ENCODE measurements at places on chromosomes 16 and 17.

DNA sequence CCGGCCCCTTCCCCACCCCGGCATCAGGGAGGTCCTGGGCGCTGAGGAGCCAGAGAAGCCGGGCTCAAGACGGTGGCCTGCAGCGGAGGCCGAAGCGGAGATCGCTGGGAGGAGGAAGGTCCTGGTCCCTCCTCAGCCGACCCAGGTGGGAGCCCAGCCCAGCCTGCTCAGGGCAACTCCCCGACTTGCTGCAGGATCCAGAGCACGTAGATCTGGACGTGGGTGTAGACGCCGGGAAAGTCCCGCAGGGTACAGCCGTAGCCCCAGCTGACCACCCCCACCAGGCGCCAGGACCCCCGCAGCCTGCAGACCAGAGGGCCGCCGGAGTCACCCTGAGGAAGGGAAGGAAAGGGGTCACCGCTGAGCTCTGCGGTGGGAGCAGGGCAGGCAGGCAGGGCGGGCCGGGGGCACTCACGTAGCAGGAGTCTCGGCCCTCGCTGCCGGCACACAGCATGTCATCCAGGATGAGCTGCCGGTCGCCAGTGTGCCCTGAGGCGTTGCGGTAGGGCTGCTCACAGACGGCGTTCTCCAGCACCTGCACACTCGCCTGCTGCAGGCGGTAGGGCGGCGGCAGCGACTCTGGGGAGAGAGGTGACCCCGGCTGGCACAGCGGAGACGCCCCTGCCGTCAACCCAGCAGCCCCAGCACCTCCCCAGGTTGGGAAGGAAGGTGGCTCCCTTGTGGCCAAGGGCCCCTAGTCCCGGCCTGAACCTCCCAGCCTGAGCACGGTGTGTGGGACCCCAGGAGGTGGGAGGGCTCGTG lies 5.4 kb downstream of the TPSD1 start:
- no peak for DNase-seq

DNA sequence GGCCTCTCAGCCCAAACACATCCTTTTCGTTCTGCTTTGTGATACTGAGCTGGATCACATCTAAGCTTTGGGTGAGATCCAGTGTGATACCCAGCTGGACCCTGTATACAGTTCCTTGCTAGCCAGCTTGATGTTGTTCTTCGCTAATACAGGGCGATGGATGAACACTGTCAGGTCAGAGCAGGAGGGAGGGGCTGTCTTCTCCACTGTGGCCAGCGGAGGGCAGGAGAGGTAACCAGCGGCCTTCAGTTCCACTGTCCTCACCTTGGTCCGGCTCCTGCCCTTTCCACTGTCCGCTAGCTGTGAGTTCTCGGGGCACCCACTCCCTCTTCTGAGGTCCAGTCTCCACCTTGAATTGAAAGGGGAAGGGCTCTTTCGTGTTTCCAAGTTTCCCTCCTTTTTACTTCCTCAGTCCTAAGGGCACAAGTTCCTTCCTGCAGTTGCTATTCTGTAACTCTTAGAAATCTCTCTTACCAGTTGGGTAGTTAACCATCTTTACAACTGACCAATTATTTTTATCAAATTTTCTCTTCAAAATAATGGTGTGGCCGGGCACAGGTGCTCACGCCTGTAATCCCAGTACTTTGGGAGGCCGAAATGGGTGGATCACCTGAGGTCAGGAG lies 3.0 kb upstream of the ZNF213 start:
- DNase-seq: no peak

DNA sequence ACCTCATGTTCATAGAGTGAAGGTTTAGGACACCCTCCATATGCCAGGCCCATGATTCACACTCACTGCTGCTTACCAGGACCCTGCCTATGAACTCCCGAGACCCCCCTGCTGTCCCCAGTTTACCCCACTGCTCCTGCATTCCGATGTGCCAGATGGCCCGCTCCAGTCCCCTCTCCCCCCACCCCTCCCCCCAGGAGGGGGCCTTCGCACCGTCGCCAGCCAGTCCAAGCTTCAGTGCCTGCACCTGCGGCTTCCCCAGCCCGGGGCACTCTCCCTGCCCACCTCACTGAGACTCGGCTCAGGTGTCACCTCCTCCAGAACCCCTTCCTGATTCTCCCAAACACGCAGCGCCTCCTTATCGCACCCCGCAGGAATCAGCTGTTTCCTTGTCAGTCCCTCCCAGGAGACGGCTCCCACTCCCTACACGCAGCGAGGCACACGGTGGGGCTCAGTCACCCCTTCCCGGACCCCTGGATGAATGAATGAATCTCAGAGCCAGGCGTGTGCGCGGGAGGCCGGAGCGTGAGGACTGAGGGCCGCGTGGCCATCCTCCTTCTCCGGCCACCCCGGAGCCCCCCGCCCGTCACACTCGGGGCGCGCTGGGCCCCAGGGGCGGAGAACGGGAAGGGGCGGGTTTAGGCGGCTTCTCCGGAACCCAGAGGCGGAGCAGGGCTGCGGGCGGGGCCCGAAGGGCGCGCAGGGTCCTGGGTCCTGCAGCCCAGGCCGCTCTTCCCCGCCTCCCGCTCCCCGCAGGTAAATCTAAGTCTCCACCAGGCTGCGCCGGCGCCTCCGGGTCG lies 1.6 kb downstream of the MYO1C start:
- peak; percentile 82 for DNase-seq

GRCh38 chr16:2822158-2822495 lies 5.1 kb downstream of the PRSS21 start:
- peak; percentile 21 for DNase-seq

DNA sequence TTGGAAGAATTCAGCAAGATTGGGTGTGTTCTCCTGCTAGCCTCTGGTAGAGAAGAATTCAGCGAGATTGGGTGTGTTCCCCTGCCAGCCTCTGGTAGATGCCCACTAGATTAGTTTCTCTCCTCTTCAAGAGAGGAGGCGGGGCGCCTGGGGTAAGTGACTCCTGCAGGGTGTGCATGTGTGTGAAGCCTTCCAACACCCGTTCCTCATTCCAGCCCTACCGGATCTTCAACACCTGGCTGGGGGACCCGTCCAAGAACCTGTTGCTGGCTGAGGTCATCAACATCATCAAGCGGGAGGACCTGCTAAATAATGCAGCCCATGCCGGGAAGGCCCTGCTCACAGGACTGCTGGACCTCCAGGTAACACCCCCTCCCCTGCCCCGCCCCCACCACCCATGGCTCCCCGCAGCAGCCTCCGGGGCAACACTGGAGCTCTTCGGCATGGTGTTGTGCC lies 21.3 kb downstream of the TMEM186 start:
- no peak for DNase-seq

DNA sequence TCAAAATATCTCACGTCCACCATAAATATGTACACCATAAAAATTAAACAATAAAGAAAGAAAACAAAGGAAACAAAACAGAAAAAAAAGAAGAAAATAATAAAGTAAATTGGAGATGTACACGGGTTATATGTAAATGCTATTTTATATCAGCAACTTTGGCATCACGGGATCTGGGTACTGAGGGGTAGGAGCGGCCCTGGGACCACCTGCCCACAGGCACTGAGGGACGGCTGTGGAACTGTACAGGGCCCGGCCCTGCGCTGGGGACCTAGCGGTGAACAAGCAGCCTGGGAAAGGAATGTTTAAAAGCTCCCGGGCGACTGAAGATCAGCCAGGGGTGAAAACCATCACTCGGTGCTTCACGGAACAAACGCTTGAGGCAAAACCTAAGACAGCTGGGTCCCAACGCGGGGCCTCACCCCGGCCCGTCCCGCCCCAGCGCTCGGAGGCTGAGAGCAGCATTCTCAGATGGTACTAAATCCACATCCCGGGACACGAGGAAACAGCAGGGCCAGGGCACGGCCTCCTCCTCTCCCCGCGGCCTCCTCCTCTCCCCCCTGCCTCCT lies 31.2 kb downstream of the NXN start:
- DNase-seq: no peak

Data from tibial artery (tissue), 4 donors.